CD4-positive, alpha-beta T cell treated with Interleukin-12 subunit alpha and Interleukin-12 subunit beta, for 1 hour (primary cell): ENCODE measurements at places on chromosomes 5 and 9.

- DNase-seq, result no peak
These were observed 25.2 kb downstream of the TGFBR1 start for GRCh38 chr9:99130069-99130468.

GRCh38 chr5:17151686-17152085 lies 65.7 kb upstream of the BASP1 start:
- no peak for DNase-seq

DNA sequence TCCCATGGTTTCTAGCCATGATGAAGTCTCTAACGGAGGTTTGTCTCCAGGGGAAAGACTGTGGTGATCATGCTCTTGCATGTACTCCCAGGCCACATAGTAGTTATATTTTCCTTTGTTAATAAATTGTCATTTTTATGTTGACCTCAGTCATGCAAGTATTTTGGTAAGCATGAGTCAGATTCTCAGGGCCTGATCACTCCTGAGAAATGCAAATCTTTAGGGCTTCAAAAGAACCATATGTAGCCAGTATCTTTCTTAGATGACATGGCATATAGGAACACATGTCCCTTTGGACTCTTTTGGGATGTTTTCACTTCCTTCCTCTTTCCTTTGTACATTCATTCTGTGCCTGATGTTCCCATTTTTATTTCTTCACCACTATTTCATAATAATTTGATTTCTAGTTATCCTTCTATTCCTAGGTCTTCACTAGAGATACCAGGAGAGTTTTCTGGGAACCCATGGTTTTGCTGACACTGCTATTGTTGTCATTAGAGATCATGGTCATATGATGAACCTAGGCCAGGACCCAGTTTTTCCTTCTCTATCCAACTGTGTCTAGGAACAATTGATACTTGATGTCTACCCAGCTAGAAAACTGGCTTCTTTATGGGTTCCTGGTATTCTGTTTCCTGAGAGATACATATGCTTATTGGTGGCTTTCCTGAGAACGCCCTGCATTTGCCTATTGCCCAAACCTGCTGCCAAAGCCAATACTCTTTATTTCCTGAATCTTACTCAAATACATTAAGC lies 248.1 kb upstream of the NREP start:
- no peak for DNase-seq

DNA sequence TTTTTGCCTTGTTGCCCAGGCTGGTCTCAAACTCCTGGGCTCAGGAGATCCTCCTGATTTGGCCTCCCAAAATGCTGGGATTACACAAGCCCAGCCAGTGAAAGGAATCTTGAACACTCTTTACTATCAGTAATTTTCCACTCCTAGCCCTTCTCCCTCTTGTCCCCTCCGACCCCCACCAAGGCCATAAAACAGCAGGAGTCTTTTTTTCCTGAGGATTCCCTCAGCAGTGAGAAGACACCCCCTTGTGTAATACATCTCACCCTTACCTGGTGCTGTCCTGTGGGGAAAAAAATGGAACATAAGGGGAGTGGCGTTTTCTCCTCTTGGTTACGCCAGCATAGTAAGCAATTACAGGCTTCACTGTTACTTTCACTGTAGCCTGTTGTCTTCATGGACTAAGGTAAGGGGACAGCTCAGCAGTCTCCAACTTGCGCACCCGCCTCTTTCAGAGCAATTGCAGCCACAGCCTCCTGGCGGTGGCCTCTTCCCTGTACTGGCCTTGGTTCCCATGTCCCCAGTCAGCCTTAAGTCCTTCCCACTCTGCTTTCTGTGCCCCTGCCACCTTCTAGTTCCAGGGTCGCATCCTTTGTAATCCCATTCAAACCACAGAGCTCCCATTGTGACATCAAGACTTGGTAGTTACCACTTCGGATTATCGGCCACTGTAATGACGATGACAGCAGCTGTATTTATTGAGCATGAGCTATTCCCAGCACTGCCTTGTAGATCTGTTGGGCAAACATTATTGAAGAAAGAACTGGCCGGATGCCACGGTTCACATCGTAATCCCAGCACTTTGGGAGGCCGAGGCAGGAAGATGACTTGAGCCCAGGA lies 10.0 kb downstream of the NAIF1 start:
- DNase-seq, result no peak

DNA sequence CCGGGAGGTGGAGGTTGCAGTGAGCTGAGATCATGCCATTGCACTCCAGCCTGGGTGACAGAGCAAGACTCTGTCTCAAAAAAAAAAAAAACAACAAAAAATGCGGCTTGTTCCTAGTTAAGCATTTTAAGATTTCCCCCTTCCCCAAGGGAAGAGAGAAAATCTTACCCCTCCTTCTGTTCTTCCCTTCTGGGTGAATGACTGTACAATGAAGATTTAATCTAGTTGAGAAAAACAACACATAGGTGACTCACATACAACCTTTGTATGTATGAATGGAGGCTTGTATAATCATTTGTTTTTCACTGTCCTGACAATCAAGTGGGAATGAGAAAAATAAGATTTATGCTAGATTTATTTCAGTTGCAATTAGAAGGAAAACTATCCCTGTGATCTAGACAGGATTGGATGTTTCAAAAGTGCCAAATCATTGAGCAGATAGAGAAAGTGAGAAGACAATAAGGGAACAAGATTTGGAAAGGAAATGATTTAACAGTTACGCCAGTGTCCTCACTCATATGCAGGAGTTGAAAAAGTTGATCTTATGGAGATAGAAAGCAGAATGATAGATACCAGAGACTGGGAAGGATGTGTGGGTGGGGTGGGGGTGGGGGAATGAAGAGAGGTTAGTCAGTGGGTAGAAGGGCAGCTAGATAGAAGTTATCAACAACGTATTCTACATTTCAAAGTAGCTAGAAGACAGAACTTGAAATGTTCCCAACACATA lies 16.7 kb downstream of the GDA start:
- no peak for DNase-seq

- DNase-seq, result no peak
These were observed 239.7 kb upstream of the KLF9 start for GRCh38 chr9:70654144-70654543.

GRCh38 chr5:9790276-9790675 lies 160.1 kb upstream of the TAS2R1 start:
- no peak for DNase-seq

DNA sequence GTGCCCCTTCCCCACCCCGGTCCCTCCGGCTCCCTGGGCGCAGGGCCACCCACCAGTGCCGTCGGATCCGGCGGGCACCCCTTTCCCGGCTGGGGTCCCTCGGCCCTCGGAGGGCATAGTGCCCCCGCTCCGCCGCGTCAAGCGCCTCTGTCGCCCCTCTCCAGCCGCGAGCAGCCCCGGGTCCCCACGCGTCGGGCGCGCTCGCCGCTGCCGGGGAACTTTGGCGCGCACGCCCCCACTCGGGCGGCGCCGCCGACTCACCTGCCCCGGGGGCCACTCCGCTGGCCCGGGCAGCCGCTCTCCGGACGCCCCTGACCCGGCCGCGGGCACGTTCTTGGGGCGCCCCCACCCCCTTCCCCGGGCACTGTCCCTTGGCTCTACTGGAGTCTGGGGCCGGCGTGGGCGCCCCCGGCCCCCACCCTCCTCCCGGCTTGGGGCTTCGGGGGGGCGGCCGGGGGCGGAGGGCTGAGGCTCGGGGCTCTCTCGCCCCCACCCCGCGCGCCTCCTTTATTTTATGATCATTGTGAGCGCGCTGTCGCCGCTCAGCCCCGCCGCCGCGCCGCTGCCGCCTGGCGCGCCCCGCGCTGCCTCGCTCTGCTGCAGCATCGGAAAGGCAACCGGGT lies 1.1 kb upstream of the FAM78A start:
- no peak for DNase-seq

GRCh38 chr9:34363619-34364351 lies 12.9 kb downstream of the MYORG start:
- DNase-seq, result no peak

DNA sequence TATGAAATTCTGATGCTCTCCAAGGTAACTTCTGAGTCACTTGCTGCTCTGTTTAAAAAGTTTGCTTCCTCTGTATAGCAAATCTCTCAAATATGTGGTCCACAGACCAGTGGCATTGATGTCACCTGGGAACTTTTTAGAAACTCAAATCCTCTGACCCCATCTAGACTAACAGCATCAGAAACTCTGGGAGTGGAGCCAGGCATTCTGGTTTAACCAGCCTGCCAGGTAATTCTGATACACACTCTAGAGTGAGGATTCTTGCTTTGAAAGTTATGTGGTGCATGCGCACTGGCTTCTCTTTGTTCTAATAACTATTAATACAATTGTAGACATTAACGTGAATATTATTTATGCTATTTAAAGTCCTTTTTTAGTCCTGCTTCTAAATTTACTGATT lies 298.1 kb downstream of the SLF1 start:
- no peak for DNase-seq

DNA sequence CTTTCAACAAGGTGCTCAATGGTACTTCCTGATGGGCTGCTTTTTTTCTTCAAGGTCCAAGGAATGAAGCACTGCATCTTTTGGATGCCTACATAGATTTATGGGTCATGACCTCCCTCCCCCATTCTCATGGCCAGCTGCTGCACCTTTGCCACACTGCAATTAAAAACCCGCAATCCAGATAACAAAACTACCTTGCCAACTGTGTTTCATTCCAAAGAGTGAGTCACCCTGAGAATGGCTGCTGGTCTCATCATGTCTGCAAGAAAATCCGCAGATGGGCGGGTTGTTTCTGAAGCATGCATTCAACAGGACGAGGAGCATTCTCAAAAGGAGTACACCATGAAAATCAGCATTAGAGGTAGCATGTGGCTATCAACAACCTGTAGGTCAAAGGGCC lies 139.8 kb downstream of the ELAVL2 start:
- DNase-seq, result no peak

GRCh38 chr9:4938496-4938895 lies 46.6 kb upstream of the JAK2 start:
- no peak for DNase-seq

DNA sequence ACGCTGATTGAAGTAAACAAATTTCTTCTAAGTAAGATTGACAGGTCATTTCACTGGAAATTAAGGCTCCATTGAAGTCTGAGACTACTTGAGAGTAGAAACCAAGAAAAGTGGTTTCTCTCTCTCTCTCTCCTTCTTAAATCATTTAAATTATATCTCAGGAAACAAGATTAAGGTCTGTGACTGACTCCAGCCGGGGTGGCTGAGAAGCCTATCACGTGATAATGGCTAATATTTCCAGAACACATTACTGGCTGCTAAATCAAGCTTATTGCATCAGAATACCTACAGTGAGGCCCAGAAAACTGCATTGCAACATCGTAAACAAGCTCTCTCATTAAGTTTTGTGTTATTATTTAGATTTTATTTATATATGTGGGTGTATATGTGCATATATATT lies 88.4 kb downstream of the PTCD2 start:
- no peak for DNase-seq

DNA sequence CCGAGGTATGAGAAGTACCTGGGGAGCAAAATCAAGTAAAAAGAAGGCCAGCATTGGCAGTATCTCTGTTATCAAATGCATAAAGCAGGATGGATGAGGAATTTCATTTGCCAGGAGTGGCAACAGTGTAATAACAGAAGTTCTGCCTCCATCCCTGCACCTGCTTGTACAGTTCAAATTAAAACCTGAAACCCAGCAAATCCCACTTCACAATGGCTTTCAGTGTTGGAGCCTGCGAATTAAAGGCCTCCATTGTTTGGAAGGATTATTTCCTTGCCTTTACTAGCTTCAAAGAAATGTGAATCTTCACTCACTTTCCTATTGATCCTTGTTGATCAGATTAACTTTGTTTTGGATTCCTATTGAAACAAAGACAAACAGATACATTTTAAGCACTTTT lies 31.5 kb upstream of the IRX1 start:
- DNase-seq, result no peak

- no peak for DNase-seq
These were observed 178.9 kb downstream of the SREK1 start for GRCh38 chr5:66322786-66323528.
